ENCODE measurements at places on chromosomes 1 and 21.
A peak's percentile ranks its signal among the peaks of the same experiment; 100 is the strongest.

- peak; percentile 95 for DNase-seq
Measured at GRCh38 chr1:23436520-23437354, 12.2 kb upstream of the TCEA3 start.

- no peak for DNase-seq
Measured at GRCh38 chr1:5830771-5831599, 161.2 kb downstream of the NPHP4 start.

- DNase-seq = no peak
Measured at GRCh38 chr1:112904071-112904830, 51.7 kb downstream of the SLC16A1 start.

GRCh38 chr1:228400237-228400651 lies 6.4 kb downstream of the TRIM11 start:
- no peak for DNase-seq

DNA sequence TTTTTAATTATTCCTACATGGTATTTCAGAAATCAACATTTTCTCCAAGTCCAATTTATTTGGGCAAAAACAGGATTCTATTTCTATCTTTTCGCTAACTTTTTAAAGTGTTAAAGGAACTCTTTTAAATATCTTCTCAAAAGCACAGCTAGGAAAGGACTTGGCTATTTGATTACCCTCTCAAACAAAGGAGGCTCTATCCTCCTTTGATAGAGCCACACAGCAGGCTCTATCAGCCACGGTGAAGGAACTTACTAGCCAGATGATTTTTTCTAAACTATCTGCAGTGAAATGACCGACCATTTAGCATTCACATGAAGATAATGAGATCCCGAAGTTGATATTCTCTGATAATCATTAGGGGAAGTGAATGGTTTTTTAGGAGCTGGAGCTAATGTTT lies 9.1 kb downstream of the ANGPTL7 start:
- no peak for DNase-seq

- DNase-seq = no peak
Measured at GRCh38 chr1:8226747-8227146, 91.2 kb upstream of the SLC45A1 start.

DNA sequence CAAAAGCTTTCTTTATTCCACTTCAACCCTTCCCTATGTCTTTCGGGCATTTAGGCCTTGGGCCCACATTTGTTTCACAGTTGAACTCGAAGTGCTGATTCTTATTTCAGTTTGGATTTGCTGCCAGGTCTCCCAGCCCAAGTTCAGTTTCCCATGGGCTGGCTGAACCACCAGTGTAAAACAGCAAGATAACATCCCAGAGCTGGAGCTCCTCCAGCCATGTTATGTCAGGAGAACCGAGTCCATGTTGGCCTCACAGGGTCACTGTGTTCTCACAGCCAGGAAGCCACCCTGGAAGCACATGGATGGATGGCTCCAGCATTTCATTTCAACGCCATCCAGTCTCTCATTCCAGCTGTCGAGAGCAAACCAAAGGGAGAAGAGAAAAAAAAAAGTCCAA lies 45.2 kb upstream of the RXRG start:
- DNase-seq = no peak

DNA sequence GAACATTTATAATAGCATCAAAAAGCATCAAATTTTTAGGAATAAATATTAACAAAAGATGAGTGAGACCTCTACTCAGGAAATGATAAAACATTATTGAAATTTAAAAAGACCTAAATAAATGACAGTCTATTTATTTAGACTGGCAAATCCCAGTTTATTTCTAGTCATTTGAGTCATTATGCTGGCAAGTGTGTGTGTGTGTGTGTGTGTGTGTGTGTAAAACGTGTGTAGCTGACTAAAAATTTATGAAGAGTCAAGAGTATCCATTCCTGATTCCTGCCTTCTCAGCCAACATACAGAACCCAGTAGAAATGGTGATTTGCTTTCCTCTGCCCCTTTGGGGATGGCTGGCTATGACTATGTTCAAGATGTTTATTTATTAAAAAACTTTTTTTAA lies 46.2 kb downstream of the OSBPL9 start:
- no peak for DNase-seq

GRCh38 chr1:106072909-106073600 lies 983.4 kb upstream of the PRMT6 start:
- no peak for DNase-seq

DNA sequence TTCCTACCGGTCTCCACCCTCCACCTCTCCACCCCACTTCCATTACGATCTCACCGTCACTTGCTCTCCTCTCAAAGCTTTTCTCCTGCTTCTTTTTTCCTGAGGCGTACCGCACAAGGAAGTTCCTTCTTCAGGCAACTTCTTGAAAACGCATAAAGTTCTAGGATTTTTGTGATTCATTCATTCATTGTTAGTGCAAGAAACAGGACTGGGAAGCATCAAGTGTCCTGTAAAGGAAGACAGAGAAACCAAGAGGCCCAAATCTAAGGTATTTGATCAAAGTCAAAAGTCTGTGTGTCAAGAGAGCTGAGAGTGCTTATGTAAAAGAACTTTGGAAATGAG lies 1.3 kb upstream of the RCC2 start:
- no peak for DNase-seq

GRCh38 chr1:228176461-228177182 lies 11.0 kb downstream of the IBA57 start:
- DNase-seq = no peak

- no peak for DNase-seq
Measured at GRCh38 chr21:27362249-27362648, 395.4 kb upstream of the ADAMTS5 start.

DNA sequence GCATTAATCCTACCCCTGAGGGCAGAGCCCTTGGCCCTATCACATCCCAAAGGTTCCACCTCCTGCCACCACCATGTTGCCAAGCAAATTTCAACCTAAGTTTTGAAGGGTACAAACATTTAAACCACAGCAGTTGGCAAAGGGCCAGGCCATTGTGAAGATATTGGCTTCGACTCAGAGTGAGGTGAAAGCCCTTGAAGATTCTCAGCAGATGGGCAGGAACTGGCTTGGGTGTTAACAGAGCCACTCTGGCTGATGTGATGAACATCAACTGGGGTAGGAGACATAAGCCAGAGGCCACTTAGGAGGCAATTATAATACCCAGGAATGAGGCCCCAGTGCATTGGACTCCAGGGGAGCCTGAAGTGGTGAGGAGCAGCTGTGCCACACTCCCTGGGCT lies 207.7 kb upstream of the KAZN start:
- DNase-seq = no peak

DNA sequence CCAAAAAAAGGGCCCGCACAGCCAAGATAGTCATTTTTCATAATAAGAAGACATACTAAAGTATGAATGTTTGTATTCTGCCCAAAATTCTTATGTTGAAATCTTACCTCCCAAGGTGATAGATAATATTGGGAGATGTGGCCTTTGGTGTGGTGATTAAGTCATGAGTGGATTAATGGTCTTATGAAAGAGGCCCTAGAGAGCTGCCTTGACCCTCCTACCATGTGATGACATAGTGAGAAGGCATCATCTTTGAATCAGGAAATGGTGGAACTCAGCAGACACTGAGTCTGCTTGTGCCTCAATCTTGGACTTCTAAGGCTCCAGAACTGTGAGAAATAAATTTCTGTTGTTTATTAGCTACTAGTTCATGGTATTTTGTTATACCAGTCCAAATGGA lies 11.8 kb upstream of the RNPC3 start:
- DNase-seq = no peak

DNA sequence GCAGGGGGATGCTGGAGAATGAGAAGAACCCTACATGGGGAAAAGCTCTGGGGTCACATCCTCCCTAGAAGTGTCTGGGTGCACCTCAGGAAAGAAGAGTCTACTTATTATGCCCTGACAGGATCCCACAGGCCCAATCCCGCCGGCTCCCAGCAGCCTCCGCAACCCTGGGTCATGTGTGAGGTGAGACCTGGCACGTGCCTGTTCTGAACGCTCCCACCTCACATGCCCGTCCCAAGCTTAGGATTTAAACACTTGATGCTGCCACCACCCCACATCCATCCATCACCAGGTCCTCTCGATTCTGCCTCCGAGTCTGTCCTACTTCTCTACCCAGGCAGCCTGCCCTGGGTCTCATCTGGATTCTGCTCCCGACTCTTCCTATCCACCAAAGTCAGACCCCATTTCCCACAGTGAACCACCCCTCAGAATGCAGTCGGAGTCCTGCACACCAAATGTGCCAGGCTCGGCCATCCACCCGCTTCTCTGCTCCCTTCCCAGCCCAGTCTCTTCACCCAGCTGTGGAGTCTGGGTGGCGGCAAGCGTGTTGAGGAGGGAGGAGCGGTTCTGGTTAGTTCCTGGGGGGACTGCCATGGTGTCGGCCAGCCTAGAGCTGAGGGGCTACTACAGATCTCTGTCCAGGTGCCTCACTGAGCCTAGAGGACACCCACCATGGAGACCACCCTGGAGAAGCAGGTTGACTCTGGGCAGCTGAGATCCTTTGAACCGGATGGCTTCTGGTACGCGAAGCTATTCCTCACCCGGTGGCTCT lies 23.9 kb downstream of the SLC2A1 start:
- no peak for DNase-seq

GRCh38 chr21:26686705-26687104 lies 113.6 kb upstream of the CYYR1 start:
- DNase-seq = no peak

GRCh38 chr1:21822349-21822748 lies 10.3 kb downstream of the LDLRAD2 start:
- DNase-seq = peak; percentile 49

DNA sequence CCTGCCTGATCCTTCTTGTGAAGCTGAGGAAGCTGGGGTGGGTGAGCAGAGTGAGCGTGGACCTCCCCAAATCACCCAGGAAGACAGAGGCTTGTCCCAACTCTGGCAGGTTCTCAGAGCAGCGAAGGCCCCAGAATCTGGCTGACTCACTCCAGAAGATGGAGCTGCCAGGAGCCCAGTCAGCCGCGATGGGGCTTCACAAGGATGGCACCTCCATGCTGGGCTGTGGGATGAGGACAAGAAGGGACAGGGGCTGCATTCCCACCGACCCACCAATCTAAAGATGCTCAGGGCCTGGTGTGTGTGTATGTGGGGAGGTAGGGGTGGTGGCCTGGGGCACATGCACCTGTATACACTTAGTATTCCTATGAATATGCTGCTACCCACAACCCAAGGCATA lies 52.9 kb downstream of the ATP1A1 start:
- DNase-seq = no peak

DNA sequence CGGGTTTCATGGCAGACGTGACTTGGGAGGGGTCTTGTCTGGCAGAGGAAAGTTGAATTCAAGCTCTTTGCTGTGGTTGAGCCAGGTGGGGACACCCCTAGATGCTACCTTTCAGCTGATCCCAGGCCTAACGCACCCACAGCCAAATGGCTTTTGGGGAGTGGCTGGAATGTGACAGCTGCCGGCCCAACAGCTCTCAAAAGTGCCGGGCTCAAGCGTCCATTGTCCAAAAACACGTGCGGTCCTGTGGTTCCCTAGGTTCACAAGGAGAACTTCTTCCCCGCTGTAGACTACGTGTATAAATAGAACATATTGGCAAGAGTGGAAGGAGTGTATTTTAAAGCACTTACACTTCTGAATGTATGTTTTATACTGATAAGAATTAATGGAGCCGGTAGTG lies 87.1 kb upstream of the ARHGEF16 start:
- DNase-seq = no peak

DNA sequence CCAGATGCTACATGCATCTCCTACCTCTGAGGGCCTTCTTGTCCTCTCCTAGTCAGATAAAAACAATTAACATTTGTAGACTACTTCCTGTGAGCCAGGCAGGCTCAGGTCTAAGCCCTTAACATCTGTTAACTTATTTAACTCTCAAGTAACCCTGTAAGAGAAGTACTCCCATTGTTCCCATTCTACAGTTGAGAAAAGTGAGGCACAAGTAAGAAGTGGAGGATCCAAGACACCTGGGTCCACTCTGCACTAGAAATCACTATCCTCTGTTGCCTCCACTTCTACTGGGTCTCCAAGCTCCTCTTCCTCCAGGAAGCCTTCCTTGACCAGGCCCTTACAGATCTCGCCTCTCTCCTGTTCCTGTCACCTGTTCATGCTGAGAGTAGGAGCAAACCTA lies 9.7 kb downstream of the C1orf216 start:
- DNase-seq = no peak

DNA sequence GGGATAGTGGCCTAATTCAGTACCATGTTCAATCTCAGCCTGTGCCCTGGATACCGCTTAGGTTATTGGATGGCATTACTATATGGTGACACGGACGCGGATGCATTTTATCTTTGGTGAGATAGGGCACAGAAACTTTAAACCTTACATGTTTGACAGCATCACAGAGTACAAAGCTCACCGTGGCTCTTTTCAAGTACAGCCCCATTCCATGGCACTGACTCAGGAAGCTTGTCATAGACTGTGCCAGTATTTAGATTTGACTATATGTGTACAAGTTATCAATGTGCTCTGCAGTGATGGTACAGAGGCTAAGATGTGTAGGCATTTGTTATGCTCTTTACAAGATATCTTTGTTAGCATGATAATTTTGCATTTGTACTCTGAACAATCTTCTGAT lies 169.0 kb downstream of the RYR2 start:
- no peak for DNase-seq

GRCh38 chr1:151370211-151370911 lies 2.1 kb downstream of the SELENBP1 start:
- DNase-seq = peak; percentile 48

DNA sequence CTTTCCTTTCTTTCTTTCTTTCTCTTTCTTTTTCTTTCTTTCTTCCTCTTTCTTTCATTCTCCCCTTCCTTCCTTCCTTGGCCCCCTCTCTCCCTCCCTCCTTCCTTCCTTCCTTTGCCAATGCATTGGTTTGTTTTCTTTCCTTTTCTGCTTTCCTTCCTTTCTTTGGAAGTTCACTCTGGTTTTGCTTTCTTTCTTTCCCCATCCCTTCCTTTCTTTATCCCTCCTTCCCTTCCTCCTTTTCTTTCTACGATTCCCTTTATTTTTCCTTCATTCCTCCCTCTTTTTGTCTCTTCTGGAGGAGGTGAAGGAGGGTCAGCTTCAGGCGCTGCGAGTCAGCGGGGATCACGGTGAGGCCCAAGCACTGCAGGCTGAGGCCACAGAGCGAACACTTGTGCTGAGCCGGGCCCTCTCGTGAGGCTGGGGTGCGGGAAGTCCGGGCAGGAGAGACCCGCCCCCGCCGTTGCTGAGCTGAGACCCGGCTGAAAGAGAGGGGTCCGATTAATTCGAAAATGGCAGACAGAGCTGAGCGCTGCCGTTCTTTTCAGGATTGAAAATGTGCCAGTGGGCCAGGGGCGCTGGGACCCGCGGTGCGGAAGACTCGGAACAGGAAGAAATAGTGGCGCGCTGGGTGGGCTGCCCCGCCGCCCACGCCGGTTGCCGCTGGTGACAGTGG lies 1.5 kb downstream of the SIM2 start:
- DNase-seq = no peak

- no peak for DNase-seq
Measured at GRCh38 chr1:216830424-216831210, 107.4 kb upstream of the ESRRG start.

DNA sequence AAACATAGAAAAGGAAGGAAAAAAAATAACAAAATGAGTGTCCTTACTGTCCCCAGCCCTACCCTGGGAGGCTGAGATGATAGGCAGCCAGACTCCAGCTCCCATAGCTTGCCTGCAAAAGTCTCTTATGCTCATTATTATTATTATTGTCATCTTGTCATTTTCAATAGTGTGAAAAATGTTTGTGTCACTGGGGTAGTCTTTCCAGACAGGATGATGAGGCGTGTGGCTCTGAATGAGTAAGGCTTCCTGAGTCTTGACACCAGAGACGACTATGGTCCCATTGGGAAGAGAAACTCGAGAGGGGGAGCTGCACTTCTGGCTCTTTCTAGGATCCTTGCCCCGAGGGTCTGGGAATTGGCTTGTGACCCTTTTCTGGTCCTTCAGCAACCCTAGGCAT lies 1.1 kb upstream of the CYB561D1 start:
- no peak for DNase-seq
